Stimulated activated CD4-positive, alpha-beta T cell treated with anti-CD3 and anti-CD28 coated beads, Interleukin-1b, Interleukin-23, amount 100 ng/mL, for 1 hour (primary cell): ENCODE measurements at places on chromosomes 5 and 9.

DNA sequence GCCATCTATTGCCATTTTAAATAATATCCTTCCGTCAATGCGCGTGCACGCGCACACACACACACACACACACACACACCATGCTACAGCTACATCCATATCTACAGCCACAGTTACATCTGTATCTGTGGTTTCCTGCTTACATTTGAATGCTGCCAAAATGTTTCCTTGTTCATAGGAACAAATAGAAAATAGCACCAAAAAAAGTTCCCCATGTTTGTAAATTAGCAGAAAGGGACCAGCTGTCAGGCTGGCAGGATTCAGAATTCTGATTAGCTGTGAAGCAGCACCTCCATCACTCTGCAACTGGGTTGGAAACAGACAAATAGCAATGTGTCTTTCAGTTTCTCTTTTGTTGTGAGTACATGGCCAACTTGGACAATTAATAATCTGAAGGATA is 601.5 kb downstream of the IRX1 start:
- DNase-seq: no peak

- DNase-seq: no peak
Observed at GRCh38 chr9:30609713-30610112, 1774.7 kb upstream of the ACO1 start.

DNA sequence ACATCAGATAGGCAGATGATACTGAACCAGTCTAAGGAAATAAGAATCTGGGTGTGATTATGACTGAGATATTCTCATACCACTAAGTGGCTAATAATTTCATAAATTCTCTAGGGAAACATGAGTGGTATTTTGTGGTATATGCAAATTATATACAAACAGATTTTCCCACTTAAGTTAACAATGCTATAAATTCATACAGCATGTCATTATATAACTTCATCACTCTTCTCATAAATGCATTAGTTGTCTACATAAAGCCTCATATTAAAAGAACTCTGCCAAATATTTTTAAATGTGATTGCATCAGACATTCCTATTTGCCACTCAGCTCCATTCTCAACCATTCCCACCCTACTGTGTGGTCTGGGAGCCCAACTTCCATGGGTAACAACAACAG is 226.5 kb downstream of the TLE1 start:
- no peak for DNase-seq

- DNase-seq: no peak
Observed at GRCh38 chr9:3692606-3693005, 166.8 kb upstream of the RFX3 start.

DNA sequence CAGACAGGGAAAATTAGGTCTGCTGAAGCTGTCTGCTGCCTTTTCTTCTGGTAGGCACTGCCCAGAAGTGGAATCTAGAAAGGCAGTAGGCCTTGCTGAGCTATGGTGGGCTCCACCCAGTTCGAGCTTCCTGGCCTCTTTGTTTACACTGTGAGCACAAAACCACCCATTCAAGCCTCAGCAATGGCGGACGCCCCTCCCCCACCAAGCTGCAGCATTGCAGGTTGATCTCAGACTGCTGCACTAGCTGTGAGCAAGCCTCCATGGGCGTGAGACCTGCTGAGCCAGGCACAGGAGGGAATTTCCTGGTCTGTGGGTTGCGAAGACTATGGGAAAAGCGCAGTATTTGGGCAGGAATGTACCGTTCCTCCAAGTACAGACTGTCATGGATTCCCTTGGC is 18.5 kb downstream of the AGTPBP1 start:
- DNase-seq: peak; percentile 18

DNA sequence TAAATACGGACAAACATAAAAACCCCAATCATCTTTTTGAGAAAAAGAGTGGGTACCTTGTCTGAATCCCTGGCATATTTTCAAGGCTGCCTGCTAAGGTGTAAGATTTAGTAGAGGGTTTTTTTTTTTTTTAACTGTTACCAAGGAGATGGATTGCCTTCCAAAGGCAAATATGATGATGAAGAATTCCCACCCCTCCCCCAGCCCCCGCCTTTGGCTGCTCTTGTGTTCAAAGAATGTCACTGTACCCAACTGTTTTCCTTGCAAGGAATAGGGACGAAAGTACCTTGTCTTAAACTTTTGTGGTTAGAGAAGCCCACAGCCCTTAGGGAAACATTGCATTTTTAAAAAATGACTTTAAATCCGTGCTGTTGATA is 31.3 kb downstream of the ARHGAP26 start:
- no peak for DNase-seq

GRCh38 chr9:110224583-110224982 is 16.6 kb upstream of the C9orf152 start:
- no peak for DNase-seq

DNA sequence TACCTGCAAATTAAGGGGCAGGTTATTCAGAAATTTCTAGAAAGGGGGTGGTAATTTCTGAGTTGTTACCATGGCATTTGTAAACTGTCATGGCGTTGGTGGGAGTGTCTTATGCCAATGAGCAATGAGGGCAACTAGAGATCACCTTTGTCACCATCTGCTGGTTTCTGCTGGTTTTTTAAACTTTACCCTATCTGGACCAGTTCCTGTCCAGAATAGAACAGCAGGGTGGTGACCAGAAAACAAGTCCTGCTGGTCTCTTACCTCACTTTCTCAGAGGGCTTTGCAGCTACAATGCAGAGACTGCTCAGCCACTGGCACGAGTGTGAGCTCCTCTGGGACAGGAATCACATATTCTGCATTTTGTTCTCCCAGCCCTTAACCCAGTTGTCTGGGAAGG is 51.4 kb downstream of the FAM114A2 start:
- no peak for DNase-seq

DNA sequence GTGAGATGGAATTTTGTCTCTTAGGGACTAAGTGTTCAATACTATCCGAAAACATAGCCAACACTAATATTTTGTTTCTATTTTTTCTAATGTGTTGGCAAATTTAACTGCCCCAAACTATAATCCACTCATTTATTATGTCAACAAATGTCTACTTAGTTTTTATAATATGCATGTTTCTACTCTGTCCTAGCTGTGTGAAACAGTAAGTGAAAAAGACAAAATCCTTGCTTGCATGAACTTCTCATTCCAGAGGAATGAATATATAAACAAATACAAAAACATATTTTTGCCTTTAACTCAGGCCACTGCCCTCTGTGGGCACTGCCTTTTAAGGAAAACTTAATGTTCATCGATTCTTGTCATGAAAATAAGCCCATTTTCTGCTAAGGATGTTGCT is 1275.4 kb upstream of the CDH18 start:
- no peak for DNase-seq

DNA sequence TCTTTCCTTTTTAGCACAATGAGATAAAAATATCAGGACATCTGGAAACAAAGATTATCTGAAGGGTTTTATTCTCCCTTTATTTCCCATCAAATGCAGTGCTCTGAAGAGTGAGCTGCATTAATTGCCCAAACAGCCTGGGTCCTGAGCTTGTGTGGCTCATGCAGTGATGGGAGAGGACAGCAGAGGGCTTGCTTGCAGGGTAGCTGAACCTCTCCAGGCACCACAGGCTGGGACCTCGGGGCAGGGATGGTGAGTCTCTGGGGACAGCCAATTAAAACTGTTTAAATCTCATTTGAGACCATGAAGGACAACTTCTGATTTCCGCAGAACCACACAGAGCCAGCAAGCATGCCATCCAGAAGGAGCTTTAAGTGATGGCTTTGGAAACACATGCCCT is 71.2 kb downstream of the PLAC8L1 start:
- no peak for DNase-seq

GRCh38 chr5:100903039-100903887 is at the start of gene ST8SIA4:
ST8SIA4 (minus strand) TSS chr5:100903282; CDS start chr5:100902955, 327 bp downstream.
- DNase-seq: peak; percentile 74

DNA sequence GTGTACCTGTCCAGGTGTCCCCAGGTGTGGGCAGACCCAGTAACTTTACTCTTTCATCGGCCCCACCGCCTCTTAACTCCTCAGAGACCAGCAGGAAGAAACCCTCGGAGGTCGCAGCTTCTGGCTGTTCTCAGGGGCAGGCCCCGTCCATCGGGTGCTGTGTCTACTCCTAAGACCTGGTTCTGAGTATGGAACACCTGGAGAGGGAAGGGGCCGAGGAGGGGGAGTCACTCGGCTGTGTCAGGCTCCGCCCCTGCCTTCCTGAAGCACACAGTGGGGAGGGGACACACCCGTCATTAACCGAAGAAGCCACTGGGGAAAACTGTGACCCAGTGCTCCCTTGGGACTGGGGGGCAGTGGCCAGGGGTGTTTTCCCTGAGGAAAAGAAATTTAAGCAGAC is 22.3 kb downstream of the NTNG2 start:
- no peak for DNase-seq

GRCh38 chr5:146001544-146002190 is 65.3 kb downstream of the SH3RF2 start:
- no peak for DNase-seq

DNA sequence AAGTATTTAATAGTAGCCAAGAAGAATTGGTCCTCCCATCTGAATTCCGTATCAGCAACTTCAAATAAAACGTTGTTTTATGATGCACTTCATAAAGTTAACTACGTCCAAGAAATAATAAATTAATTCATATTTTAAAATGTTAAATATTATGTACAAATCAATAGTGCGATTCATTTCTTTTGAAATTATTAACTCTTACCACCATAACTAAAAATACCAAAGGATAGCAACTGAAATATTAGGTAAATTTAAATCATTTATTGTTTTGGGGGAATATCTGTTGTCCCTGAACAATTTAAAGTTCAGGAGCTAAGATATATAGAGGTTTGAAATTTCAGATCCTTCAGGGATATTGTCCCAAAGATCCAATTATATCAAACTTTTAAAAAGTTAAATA is at the start of gene OR2K2:
Gene OR2K2 (minus strand): TSS at position 101 of the 400 bp plus-strand sequence. CDS start 1,791 bp downstream, outside the sequence.
- DNase-seq: no peak

DNA sequence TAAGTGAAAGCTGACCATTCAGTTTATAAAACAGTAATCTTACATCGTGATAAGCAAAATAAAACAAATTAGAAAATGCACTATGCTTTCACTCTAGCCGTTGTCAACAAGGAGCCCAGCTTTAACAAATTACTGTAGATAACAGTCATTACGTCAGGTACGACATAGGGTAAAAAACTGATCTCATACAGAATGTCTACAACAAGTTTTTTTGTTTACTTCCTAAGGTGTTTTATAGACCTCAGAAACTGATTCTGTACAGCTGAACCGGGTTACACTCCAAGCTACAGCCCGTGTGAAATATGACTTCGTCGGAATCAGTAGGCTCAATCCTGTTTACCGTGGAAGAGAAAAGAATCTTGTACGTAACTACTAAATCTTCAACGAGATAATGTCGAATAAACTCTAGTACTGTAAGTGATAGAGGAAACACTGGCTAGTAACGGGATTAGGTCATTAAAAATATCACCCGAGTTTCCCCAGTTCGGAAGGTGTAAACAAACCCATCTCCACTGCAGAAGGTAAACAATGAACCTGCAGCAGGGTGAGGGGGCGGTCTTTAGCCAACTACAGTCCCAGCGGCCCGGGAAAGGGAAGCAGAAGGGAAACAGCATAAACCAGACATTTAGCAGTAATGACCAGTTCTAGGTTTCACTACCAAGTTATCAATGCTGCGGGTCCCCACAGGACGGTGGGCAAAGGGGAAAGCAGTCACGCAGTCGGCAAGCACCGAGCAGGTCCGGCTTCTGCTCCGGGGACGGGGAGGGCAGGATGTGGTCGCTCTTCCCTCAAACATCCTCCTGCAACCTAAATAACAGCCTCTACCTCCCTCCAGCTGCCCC is 1.1 kb downstream of the RICTOR start:
- peak; percentile 9 for DNase-seq

DNA sequence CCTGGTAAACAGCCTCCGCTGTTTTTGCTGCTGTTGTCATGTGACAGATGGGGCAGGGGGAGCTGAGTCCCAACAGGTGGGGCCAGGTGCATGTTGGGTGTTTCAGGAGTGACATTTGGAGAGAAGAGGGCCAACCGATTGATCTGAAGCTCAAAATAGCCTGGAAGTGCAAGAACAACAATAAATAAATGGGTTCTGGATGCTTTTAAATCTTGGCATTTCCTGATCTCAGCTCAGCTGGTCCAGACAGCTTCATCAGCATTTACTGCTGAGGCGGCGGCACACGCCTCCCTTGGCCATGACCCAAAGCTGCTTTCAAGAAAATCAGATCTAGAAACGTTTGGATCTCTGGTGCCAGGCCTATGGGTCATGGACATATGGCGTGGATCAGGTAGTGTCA is 70.5 kb downstream of the PPARGC1B start:
- no peak for DNase-seq

DNA sequence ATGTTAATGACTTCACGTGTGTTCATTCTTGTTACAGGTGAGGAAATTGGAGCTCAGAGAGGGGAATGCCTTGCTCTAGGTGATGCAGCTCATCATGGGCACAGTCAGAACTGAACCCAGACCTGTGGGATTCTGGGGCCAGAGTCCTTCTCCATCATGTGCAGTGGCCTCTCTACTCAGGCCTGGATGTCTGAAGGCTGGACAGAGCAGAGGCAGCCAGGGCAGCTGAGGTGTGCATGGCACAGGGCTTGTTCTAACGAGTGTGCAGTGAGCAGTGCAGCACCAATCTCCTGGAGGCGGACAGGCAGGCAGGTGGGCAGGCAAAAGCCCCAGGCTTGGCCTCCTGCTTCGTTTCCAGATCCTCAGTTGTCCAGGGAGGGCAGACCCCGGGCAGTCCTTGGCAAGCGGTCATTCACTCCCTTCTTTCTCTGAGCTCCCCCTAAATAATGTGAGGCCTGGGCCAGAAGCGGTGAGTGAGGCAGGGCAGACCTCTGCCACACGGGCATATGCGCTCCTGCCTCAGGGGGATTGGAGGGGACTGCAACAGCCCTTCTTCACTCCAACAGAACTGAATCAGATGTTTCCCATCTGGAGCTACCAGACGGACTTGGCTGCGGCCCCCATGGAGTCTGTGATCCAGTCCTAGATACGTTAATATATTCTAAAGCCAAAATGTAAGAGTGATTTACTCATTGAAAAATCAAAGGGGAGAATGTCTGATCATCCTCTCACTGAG is 68.7 kb upstream of the FSTL4 start:
- no peak for DNase-seq

DNA sequence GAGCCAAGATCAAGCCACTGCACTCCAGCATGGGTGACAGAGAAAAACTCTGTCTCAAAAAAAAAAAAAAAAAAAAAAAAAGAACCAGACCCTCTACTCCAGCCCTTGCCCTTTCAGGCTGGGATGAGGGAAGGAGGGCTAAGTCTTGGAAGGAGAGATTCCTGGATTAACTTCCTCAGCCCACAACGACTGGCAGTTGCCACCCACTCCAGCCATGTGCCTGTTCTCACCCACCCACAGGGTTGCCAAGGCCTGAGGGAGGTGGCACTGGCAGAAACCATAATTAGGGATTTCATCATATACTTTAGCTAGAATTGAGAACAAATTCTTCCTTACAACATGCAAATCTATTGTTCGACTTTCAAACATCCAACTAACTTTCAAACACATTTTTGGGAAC is 87.8 kb upstream of the SLC30A5 start:
- no peak for DNase-seq

GRCh38 chr9:105053209-105053652 is 125.3 kb upstream of the ABCA1 start:
- DNase-seq: peak; percentile 6
